ENCODE measurements at places on chromosomes 4 and X. TPM values are rescaled to one million over a fixed set of nuclear protein-coding genes. Genes with fewer than 3 reads are reported as not detected.

MAGEC3 gene
- 0.16 TPM for total RNA-seq

- DNase-seq = no peak
- H3K27me3 ChIP-seq = peaks cover 53% of the 10 kb centered on the region
- no peaks in the 10 kb centered on the region for H3K4me1 ChIP-seq
- H3K36me3 ChIP-seq = no peaks in the 10 kb centered on the region
- H3K4me3 ChIP-seq = no peak overlapping the region
These were observed 54.8 kb downstream of the MSX1 start for GRCh38 chr4:4914059-4914820.

- no peaks in the 10 kb centered on the region for H3K36me3 ChIP-seq
- peaks cover 11% of the 10 kb centered on the region for H3K27me3 ChIP-seq
- no peak overlapping the region for H3K4me3 ChIP-seq
- H3K4me1 ChIP-seq = peaks cover 7% of the 10 kb centered on the region
These were observed 130.2 kb downstream of the CHRDL1 start for GRCh38 chrX:110665223-110666002.

DNA sequence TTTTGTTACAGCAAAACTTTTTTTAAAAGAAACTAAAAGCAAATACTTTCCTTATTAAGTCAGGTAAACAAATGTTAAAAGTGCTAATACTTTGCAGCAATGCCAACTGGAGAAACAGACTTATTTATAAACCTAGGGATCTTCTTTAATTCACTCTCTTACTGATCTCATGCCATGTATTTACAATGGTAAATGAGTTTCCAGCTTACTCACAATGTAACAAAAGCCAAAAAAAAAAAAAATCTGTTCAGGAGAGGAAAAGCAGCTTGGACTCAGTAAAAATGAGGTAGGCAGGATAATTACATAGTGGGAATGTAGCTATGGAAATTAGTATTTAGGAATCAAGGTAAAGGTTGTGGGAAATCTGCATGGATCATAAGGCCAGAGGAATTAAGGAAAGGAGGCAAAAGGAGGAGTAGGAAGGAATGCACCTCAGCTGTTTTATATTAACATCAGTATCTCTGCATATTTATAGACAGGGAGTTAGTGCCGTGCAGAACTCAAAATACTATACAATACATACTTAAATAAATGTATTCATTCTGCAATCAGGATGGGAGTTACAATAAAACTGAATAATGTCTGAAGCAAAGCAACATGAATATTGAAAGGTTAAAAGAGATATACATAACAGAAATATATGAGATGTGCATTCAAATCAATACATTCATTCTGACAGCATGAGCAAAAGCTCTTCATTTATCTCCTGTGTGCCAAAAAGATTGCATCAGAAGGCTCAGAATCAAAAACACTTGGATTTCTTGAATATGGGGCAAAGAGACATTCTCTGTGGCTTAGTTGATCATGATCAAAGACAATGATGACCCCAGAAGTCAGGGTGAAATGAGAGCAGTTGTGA is 57.9 kb upstream of the ETNPPL start:
- H3K27me3 ChIP-seq = no peaks in the 10 kb centered on the region
- peak overlapping the region; percentile 2 for H3K27ac ChIP-seq
- no peak for DNase-seq
- H3K36me3 ChIP-seq = no peaks in the 10 kb centered on the region

DNA sequence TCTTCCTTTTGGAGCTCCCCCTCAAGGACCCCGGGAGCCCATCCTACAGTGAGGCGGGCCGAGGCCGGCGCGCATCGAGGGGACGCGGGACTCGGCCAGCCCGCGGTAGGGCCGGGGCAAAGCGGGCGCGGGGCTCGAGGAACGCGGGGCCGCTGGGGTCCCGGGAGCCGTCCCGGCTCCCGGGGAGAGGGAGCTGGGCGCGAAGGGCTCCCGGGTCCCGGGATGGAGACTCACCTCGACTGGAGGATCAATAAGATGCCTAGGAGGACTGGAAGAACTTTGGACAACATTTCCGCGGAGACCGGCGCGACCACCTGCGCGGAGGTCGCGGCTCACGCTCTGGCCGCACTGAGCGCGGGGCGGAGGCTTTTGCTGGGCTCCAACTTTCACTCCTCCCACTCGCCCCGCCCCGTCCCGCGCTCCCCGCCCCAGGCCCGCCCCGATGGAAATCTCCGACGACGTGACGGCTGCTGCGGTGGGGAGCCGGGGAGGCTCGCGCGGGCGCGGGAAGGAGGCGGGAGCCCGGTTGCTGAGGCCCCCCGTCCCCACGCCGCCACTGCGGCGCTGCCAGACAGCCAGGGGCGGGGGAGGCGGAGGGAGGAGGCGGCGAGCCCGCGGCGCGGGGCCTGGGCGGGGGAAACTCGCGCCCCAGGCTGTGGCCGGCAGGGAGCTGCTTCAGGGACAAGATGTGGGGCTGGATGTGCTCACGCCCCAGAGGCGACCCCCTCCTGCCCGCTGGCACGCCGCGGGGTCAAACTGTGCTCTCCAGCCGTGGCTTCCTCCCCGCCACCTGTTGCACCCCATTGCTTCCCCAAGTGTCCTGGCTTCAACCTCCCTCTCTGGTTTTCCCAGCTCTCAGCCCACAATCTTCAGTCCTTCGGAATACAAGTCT is at the start of gene GABRE:
TSS of gene GABRE (minus strand) at position 341 of the 892 bp plus-strand sequence. CDS start at position 290, 51 bp downstream.
- H3K4me3 ChIP-seq = peak within 1 kb of the TSS; percentile 84
- H3K27me3 ChIP-seq = peaks cover 9% of the 10 kb centered on the region
- peaks cover 45% of the 10 kb centered on the region for H3K4me1 ChIP-seq
- H3K36me3 ChIP-seq = peaks cover 2% of the 10 kb centered on the region
- peak within 1 kb of the TSS; percentile 86 for H3K27ac ChIP-seq
- peak; percentile 67 for DNase-seq

CACNA1F gene
- 0.32 TPM for total RNA-seq

DGKK gene
- total RNA-seq = 0.04 TPM
